NCI-H446 treated with DMSO at 0.1 percent for 48 hours (cell line): ENCODE measurements at places on chromosomes 13 and 19.

DNA sequence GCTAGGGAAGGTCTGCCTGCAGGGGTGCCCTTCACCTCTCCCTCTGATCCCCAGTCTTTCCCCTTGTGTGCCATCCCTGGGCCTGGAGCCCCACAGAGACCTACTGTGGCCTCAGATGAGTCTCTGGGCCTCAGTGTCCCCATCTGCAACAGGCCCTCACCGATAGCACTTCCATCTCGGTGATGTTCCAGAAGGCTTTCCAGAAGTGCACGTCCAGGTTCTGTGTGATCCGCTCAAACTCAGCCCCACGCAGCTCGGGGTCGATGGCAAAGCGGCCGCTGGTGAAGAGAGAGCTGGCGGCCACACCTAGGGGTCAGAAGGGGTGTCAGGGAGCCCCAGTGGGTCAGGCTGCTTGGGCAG, 17.7 kb upstream of the CNFN start:
- DNase-seq = no peak

DNA sequence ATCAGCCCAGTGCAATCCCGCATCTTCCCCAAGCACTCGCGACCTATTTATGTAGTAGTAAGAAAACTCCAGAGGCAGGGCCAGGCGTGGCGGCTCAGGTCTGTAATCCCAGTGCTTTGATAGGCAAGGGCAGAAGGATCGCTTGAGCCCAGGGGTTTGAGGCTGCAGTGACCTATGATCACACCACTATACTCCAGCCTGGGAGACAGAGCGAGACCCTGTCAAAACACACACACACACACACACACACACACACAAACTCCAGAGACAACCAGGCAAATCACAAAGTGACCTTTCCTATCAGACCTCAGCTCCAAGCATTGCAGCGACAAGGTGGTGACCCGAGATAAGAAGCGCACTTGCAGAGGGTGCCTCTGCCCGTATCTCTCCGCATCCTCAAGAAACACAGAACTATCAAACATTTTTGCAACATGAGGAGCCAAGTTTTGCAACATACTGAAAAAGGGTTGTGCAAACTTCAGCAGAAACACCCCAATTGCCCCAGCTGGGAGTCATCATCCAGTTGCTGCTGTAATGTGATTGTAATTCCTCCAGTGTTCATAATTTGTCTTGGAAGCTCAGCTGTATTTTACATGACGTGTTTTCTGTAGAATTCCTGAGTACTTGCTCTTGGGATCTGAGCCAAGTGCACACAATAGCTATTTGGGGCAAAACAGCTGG, 8.7 kb upstream of the KLF2 start:
- no peak for DNase-seq

DNA sequence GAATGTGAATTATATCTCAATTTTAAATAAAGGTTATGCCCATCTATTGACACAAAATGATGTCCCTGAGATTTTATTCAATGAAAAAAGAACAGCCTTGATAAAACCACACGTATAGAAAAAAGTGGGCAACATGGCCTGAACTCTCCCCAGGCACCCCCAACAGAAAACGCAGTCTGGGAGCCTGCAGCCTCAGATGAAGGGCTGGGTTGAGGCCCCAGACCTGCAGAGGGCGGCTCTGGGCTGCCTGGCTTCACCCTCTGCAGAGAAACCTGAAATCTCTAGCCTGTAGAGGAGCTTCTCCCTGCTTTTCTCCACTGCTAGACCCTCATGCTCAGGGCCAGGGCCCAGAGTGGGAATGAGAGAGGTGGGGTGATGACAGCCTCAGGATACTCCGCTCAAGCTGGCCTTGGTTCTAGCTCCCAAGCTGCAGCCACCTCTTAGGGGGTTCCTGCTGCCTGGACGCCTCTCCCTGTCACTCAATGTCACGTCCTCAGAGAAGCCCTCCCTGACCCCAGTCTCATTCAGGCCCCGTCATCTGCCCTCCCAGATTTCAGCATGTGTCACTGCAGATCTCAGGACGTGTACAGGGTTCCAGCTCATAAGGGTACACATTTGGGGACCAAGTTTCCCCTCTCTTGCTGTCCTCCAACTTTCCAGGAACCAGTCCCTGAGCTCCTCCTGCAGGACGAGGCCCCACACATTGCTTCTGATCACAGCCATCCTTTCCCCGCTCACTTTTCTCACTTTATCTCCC, 1.8 kb downstream of the MBD3 start:
- DNase-seq = peak; percentile 13

GRCh38 chr13:112358156-112358555, 18.0 kb upstream of the SPACA7 start:
- no peak for DNase-seq

DNA sequence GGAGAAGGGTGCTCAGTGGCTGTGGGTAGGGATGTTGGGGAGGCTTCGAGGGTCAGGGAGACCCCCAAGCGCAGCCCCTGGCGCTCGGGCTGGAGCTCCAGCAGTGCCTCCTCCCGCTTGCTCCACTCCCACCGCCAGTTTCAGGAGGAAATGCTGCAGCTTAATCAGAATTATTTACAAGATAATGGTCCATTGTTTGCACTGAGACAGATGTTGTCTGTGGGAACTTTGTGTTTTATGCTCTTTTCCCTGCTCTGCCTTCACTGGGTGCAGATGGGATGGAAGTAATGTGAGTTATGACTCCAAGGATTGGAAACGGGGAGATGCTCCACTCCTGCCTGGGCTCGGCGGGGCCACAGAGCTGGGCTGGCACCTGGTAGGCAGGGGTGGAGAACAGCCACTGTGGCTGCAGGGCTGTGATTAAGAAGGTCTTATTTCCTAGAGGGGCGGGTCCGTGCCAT, 192.4 kb downstream of the ZNF536 start:
- DNase-seq = no peak

- DNase-seq = no peak
These were observed 47.0 kb downstream of the EDNRB start for GRCh38 chr13:77871596-77871995.

DNA sequence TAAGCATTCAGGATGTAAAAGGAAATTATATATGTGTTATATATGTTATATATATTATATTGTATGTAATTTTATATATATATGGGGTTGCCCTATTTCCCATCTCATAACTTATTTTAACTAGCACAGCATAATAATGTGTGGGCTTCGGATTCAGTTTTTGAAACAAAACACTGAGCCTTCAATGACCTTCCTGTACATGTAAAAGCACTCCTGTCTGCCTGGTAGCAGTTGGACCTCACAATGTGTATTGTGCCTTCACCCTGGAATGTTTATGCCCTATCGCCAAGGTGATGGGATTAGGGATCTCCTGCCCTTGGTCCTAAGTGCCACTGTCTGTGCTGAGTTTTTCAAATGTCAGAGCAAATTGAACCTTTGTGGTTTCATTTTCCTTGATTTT, 968.8 kb downstream of the TUBA3C start:
- no peak for DNase-seq

GRCh38 chr13:111384441-111385182, 64.2 kb downstream of the TEX29 start:
- no peak for DNase-seq

DNA sequence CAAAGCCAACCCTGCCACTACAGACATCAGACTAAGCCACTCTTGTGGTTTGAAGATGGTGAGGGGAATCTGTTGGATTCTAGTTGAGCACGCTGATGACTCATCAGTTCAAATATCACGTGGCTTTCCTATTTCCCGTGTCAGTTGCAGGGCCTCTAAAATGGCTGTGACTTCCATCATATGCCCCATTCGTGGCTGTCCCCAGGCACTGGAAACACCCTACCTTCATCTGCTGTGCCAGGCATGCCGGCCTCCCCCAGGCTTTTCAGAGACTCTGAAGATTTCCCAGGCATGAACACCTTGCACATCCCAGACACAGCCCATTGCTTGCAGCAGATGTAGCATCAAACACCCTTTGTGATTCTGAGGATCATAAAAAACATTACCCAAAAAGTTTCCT, 659.9 kb downstream of the UQCRFS1 start:
- DNase-seq = no peak

DNA sequence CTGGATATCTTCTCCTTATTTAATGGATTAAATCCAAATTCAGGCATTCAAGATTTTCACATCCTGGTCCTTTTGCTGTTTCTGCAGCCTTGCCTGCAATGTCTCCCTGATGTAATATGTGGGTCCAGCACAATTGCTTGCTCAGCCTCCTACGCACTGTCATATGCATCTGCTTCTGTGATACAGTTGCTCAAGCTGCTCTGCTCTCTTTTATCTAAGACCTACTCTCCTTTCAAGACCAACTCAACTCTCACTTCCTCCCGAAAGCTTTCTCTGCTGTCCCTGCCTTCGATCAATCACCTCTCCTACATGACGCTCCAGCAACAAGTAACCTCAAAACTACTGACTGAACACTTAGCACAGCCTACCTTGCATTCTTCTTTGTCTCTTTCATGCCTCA, 138.2 kb downstream of the DCLK1 start:
- DNase-seq = no peak

DNA sequence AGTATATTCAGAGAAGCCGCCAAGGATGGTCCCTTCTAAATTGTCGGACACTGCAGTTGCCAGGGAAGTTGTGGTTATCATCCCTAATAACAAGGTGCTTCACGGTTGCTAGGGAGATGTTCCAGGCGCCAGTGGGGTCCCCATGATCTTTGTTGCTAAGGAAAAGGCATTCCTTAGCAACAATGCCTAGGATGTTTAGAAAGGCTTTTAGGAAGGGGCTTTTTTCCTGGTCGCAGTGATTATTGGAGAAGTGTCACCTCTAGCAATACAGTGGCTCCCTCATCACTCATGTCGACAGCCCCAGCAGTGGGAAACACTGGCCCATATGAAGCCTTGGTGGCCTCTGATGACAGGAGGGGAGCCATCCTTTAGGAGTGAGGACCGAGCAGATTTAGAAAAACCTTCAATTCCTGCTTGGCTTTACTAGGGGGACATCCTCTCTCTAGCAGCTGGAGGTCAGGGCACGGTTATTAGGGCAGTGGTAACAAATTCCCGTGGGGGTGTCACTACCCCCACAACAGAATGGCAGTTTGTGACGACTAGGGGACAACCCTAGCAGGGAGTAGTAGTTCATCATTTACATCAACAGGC, 6.4 kb upstream of the TMC4 start:
- DNase-seq = no peak

DNA sequence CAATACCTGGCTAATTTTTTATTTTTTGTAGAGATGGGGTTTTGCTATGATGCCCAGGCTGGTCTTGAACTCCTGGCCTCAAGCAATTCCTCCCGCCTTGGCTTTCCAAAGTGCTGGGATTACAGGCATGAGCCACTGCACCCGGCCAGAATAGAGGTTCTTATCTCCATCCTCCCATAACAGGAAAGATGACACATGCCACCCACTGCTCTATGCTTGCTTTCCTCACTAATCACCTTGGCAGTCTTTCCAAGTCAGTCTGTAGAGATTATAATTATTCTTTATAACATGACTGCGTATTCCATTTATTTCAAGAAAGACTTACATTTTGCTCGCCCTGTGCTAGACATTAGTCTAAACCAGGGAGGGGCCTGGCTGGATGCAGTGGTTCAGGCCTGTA, 6.7 kb downstream of the VAV1 start:
- no peak for DNase-seq

DNA sequence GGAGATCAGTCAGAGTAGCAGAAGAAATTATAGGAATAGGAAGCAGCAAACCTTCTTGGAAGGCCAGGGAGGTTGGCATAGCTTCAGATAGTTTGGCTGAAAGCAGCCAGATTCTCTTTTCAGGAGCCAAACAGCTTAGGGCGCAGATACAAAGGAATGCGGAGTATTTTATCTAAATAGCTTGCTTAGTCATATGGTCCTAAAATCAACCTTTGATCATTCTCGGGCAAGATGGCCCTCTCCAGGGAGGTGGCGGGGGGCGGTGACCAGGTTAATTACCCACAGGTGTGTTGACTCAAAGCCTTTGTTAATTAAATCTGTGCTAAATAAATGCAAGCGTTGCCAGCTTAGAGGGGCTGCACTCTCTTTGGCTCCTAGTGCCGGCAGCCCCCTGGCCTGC, 12.5 kb upstream of the NCR1 start:
- no peak for DNase-seq

DNA sequence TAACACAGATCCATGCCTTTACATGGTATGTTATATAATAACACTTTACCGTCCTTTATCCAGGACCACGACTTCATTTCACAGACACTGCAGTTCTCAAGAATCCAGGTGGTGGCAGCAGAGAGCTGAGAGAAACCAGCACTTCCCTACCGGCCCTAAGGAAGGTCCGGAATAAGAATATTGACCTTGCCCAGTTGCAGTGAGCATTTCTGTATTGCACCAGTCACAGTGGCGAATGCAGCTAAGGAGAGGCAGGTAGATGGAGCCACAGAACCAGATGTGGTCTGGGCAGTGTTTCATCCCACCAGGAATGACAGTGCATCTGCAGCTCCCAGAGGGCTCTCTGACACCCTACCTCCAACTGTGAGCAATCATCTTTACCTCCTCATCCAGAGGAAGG, 44.6 kb downstream of the ZNF787 start:
- no peak for DNase-seq

GRCh38 chr19:4722671-4723594, 709 bp downstream of the DPP9 start:
- DNase-seq = peak; percentile 17

GRCh38 chr13:80348750-80349149, 7.8 kb upstream of the SPRY2 start:
- DNase-seq = no peak

DNA sequence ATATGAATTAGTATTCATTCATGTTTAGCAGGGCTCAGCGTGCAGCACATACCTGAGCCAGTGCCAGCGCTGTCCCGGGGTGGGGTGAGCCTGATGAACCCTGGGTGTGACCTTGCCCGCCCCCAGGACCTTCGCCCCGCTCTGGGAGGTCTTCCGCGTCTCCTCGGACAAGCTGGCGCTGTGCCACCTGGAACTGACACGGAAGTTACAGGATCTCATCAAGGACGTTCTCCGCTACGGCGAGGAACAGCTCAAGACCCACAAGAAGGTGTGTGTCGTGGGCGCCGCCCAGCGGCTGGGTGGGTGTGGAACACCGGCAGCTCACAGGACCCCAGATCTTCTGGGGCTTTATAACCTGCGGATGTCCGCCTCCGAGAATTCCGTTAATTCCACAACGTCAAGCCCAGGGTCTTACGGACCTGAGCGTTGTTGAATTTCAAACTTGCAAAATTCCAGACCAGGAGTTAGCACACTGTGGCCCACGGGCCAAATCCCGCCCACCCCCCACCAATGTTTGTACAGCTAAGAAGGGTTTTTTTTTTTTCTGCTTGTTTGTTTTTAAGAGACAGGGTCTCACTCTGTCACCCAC, 15.4 kb downstream of the FCHO1 start:
- peak; percentile 53 for DNase-seq

GRCh38 chr13:48297131-48297786, 6.3 kb upstream of the RB1 start:
- no peak for DNase-seq

DNA sequence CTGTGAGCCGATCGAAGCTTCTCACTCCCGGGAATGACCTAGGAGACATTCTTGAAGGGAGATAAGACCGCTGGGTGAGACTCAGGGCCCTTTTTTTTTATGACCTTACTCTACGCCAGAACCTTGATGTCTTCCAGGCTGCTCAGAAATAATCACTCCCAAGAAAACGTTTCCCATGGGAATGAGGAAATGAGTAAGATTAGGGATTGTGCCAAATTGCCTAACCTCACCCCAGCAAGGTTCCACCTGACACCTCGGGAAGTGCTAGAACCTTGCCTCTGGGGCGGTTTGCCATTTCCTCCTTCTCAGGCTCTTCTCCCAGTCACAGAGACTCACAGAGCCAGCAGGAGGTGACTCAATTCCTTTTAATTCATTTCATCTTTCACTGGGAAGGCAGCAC, 2.3 kb downstream of the SLC46A3 start:
- DNase-seq = no peak

- no peak for DNase-seq
These were observed 1.5 kb downstream of the PPP1R15A start for GRCh38 chr19:48873476-48874302.

- DNase-seq = no peak
These were observed 12.0 kb upstream of the CRTC1 start for GRCh38 chr19:18671303-18672043.
